ENCODE measurements at places on chromosomes 4 and X.

DNA sequence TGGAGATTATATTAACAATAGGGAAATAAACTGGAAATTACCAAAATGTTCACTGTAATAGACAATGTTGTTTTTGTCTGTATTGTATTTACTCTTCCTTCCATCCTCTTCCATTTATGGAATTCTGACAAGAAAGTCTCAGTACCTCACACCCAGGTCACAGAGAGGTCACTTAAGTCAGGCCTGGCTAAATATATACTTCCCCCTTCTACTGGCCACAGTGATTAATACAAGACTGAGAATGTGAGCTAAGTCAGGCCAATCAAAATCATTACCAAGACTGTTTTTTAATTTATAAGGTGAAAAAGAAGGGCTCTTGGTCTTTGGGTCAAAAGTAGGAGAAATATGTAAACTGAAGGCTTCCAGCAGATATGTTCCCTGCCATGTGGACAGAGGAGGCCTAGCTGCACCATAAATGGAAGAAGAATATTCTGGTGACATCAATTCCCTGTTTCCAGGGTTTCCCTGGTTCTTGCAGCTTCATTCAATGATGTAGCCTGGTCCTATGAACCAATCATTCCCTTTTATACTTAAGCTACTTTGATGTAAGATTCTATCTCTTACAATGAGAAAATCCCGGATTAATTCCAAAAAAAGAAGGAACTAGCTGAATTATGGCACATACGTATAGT lies 64.3 kb downstream of the LRBA start:
- no peak for DNase-seq
- no peaks in the 10 kb centered on the region for H3K27me3 ChIP-seq
- no peak overlapping the region for H3K27ac ChIP-seq
- H3K4me1 ChIP-seq = no peaks in the 10 kb centered on the region
- no peak overlapping the region for H3K4me3 ChIP-seq

- H3K36me3 ChIP-seq = no peaks in the 10 kb centered on the region
- no peak for DNase-seq
- no peak overlapping the region for H3K27ac ChIP-seq
- peaks cover 8% of the 10 kb centered on the region for H3K4me1 ChIP-seq
- no peak overlapping the region for H3K4me3 ChIP-seq
Measured at GRCh38 chrX:10050481-10050880, 83.3 kb downstream of the CLDN34 start.

DNA sequence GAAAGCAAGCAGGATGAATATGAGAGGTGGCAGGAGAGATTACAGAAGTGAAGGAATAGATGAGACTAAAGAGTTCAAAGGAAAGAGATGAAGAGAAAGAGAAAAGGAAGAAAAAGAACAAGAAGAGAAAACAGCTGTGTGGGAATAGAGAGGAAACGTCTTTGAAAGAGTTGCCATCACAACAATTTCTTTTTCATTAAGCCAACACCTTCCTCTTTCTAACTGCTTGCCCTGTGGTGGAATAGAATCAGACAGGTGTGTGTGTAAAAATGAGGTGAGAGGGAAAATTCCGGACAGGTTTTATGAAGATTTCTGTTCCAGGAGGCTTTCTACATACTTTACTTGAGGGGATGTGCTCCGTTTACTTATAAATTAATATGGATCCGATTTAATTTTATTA lies 28.8 kb downstream of the DTHD1 start:
- H3K36me3 ChIP-seq = no peaks in the 10 kb centered on the region
- no peaks in the 10 kb centered on the region for H3K4me1 ChIP-seq
- H3K27ac ChIP-seq = no peak overlapping the region
- H3K27me3 ChIP-seq = no peaks in the 10 kb centered on the region
- no peak overlapping the region for H3K4me3 ChIP-seq
- no peak for DNase-seq

GRCh38 chr4:98685225-98686042 lies 27.0 kb upstream of the TSPAN5 start:
- H3K36me3 ChIP-seq = no peaks in the 10 kb centered on the region
- no peaks in the 10 kb centered on the region for H3K27me3 ChIP-seq
- no peak overlapping the region for H3K27ac ChIP-seq
- DNase-seq = no peak
- no peak overlapping the region for H3K4me3 ChIP-seq

- no peak for DNase-seq
- H3K36me3 ChIP-seq = peaks cover 23% of the 10 kb centered on the region
- no peaks in the 10 kb centered on the region for H3K4me1 ChIP-seq
- H3K4me3 ChIP-seq = no peak overlapping the region
- H3K27me3 ChIP-seq = no peaks in the 10 kb centered on the region
- no peak overlapping the region for H3K27ac ChIP-seq
Measured at GRCh38 chr4:1975880-1976279, 32.9 kb downstream of the NELFA start.

GRCh38 chrX:71053217-71053621 lies 14.9 kb downstream of the SNX12 start:
- H3K4me3 ChIP-seq = peak overlapping the region; percentile 41
- H3K27me3 ChIP-seq = no peaks in the 10 kb centered on the region
- H3K27ac ChIP-seq = no peak overlapping the region
- DNase-seq = peak; percentile 57

DNA sequence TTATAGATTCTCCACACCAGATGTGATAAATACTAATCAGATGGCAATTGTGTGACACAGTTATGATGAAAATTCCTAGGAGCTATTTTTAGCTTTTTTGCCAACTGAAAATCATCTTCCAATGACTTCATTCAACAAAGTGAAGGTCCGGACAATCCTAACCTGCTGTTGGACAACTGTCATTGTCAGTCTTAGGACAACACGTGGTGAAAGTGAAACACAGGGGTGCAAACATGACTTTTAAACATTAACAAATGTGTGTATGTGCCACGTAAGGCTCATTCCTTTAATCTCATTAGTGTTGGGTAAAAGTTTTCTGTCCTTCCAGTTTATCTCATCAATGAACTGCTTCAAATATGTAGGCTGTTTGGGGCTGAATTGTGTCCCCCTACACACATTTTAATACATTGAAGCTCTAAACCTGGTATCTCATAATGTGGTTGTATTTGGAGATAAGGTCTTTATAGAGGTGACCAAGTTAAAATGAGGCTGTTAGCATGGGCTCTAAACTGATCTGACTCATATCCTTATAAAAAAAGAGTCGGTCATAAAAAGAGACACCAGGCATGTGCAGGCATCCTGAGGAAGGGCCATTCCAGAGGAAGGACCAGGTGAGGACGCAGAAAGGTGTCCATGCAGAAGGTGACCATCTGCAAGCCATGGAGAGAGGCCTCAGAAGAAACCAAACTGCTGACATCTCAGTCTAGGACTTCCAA lies 41.2 kb upstream of the SMAD1 start:
- DNase-seq = no peak
- no peaks in the 10 kb centered on the region for H3K27me3 ChIP-seq
- no peak overlapping the region for H3K27ac ChIP-seq
- no peak overlapping the region for H3K4me3 ChIP-seq
- no peaks in the 10 kb centered on the region for H3K4me1 ChIP-seq

- no peak for DNase-seq
- H3K27me3 ChIP-seq = no peaks in the 10 kb centered on the region
- H3K36me3 ChIP-seq = no peaks in the 10 kb centered on the region
- no peak overlapping the region for H3K4me3 ChIP-seq
Measured at GRCh38 chrX:115462406-115462805, 98.6 kb upstream of the PLS3 start.

DNA sequence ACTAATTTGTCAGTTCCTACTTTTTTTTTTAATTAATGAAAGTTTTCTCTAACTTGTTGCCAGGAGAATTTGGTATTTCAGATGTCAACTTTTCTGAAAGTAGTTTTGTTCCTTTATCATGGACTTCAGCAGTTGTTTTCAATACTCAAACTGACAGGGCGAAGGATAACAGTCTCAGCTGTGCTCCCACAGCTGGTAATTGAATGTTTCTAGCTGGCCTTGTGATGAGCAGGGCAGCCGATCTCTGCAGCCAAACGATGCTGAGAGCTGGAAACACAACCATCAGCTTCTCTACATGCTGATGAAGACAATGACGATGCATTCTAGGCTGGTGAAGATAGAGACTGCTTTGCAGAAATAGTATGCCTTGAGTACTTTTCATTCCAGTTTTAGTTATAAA lies 130.0 kb upstream of the MAP9 start:
- no peak for DNase-seq
- H3K27ac ChIP-seq = no peak overlapping the region
- H3K36me3 ChIP-seq = no peaks in the 10 kb centered on the region
- H3K27me3 ChIP-seq = no peaks in the 10 kb centered on the region
- no peak overlapping the region for H3K4me3 ChIP-seq
- H3K4me1 ChIP-seq = peaks cover 3% of the 10 kb centered on the region

GRCh38 chrX:9473708-9474107 lies 8.8 kb downstream of the TBL1X start:
- no peaks in the 10 kb centered on the region for H3K4me1 ChIP-seq
- H3K27me3 ChIP-seq = no peaks in the 10 kb centered on the region
- H3K4me3 ChIP-seq = no peak overlapping the region
- H3K27ac ChIP-seq = no peak overlapping the region
- DNase-seq = no peak
- H3K36me3 ChIP-seq = no peaks in the 10 kb centered on the region

GRCh38 chr4:4639370-4639769 lies 97.5 kb upstream of the STX18 start:
- H3K27me3 ChIP-seq = no peaks in the 10 kb centered on the region
- H3K4me1 ChIP-seq = peaks cover 2% of the 10 kb centered on the region
- no peak overlapping the region for H3K27ac ChIP-seq
- no peak overlapping the region for H3K4me3 ChIP-seq

GRCh38 chrX:100440006-100440405 lies 29.9 kb upstream of the PCDH19 start:
- no peak overlapping the region for H3K4me3 ChIP-seq
- H3K4me1 ChIP-seq = peaks cover 1% of the 10 kb centered on the region
- no peak for DNase-seq
- H3K27me3 ChIP-seq = no peaks in the 10 kb centered on the region
- no peak overlapping the region for H3K27ac ChIP-seq

GRCh38 chrX:19072372-19072771 lies 49.9 kb downstream of the ADGRG2 start:
- DNase-seq = no peak
- no peak overlapping the region for H3K27ac ChIP-seq
- H3K4me3 ChIP-seq = no peak overlapping the region
- no peaks in the 10 kb centered on the region for H3K27me3 ChIP-seq
- no peaks in the 10 kb centered on the region for H3K36me3 ChIP-seq
- H3K4me1 ChIP-seq = no peaks in the 10 kb centered on the region

DNA sequence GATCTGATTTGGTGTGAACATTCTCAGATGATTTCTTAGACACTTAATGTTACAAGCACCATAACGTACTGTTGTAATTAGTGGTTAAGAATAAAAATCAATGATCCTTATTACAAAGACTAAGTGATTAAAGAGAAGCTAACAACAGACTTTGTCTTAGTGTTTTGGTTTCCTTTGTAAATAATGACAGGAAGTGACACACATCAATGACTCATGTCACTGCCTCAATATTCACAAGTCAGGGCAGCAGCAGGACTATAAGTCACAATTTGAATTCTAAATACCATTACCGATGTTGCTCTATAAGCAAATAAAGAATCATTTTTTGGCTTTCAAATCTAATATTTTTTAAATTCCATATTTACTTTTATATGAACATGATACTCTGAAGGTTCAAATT lies 115.8 kb upstream of the FAT4 start:
- H3K4me3 ChIP-seq = no peak overlapping the region
- DNase-seq = no peak
- no peaks in the 10 kb centered on the region for H3K27me3 ChIP-seq
- no peaks in the 10 kb centered on the region for H3K36me3 ChIP-seq

GRCh38 chrX:20995829-20996228 lies 378.4 kb upstream of the CNKSR2 start:
- no peak overlapping the region for H3K4me3 ChIP-seq
- DNase-seq = no peak
- no peaks in the 10 kb centered on the region for H3K36me3 ChIP-seq
- H3K27ac ChIP-seq = no peak overlapping the region
- H3K27me3 ChIP-seq = no peaks in the 10 kb centered on the region

- H3K4me1 ChIP-seq = no peaks in the 10 kb centered on the region
- DNase-seq = no peak
- H3K4me3 ChIP-seq = no peak overlapping the region
- no peaks in the 10 kb centered on the region for H3K27me3 ChIP-seq
Measured at GRCh38 chrX:40420899-40421729, 159.7 kb upstream of the ATP6AP2 start.

- 0 out of 2 replicates have a peak, but pooled peaks cover 3% of the 10 kb centered on the region for H3K4me1 ChIP-seq
- H3K4me3 ChIP-seq = no peak overlapping the region
- H3K27ac ChIP-seq = no peak overlapping the region
- H3K27me3 ChIP-seq = no peaks in the 10 kb centered on the region
- DNase-seq = no peak
Measured at GRCh38 chr4:183876268-183876934, 28.7 kb upstream of the STOX2 start.

DNA sequence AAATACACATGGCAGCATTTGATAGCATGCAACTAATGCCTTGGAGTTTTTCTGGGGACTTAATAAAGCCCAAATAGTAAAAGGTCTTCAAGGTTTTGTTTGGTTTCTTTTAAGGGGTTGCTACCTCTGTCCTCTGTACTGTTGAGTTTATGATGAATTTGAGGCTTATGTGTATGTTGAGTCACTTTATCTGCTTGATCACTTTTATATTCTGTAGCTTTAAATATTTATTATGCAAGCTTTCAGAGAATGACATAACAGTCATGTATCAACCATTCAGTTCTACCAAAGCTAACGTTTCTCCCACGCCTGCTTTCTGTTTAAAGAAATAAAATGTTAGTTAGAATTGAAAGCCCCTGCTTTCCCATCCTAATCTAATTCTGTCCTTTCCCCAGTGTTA lies 122.2 kb downstream of the NHS start:
- no peaks in the 10 kb centered on the region for H3K27me3 ChIP-seq
- no peaks in the 10 kb centered on the region for H3K4me1 ChIP-seq
- H3K27ac ChIP-seq = no peak overlapping the region
- no peak overlapping the region for H3K4me3 ChIP-seq

- no peaks in the 10 kb centered on the region for H3K27me3 ChIP-seq
- peaks cover 6% of the 10 kb centered on the region for H3K36me3 ChIP-seq
- H3K27ac ChIP-seq = no peak overlapping the region
- DNase-seq = no peak
- H3K4me3 ChIP-seq = no peak overlapping the region
Measured at GRCh38 chrX:41137589-41137988, 52.3 kb downstream of the USP9X start.

- no peak overlapping the region for H3K27ac ChIP-seq
- no peaks in the 10 kb centered on the region for H3K27me3 ChIP-seq
- no peaks in the 10 kb centered on the region for H3K36me3 ChIP-seq
Measured at GRCh38 chr4:16665942-16666551, 232.4 kb downstream of the LDB2 start.

Measured in iPS DF 6.9 (cell line).